IMR-90 (cell line): ENCODE measurements at places on chromosomes 1 and 21.

DNA sequence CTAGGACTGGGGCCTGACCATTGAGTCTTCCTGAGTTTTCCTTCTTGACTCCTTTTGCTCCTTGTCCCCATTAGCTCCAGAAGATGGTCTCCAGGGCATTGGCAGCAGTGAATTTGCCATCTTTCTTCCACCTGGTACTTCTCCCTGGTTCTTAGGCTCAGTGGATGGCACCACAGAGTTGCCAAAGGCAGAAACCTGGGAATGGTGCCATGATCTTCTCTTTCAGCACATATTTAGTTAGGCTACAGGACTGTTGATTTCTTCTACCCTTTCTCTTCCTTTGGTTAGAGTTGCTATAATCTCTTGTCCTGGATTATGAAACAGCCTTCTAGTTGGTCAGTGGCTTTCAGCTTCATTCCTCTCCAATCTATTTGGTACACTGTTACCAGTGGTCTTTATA is 6.2 kb downstream of the ZBTB40 start:
- DNase-seq = no peak

GRCh38 chr1:173779936-173780335 is 44.5 kb upstream of the DARS2 start:
- DNase-seq = no peak

DNA sequence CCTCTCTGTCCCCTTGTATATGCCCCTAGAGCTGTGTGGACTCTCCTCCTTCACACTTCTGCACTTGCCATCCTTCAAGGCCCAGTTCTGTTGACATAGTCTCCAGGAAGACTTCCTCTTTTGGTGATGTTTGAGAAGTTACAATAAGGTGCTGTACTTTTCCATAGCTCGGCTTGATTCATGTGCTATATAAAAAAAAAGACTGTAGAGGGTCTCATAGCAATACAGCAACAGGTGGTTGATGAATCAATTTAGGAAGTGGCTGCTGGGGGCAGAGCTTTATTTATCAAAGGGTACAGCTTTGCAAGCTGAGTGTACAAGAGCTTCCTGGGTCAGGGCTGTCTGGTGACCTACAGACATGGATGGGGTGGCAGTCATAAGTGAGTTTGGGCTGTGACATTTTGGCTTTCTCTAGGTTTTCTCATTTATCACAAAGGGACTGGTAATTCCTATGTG is 102.7 kb downstream of the RUNX1 start:
- no peak for DNase-seq

GRCh38 chr1:109984456-109985246 is at the start of gene AHCYL1:
AHCYL1 (plus strand) TSS chr1:109984765; CDS start chr1:109985053, 288 bp downstream.
- peak; percentile 99 for DNase-seq

GRCh38 chr1:94820936-94821335 is 779 bp downstream of the SLC44A3 start:
- no peak for DNase-seq

DNA sequence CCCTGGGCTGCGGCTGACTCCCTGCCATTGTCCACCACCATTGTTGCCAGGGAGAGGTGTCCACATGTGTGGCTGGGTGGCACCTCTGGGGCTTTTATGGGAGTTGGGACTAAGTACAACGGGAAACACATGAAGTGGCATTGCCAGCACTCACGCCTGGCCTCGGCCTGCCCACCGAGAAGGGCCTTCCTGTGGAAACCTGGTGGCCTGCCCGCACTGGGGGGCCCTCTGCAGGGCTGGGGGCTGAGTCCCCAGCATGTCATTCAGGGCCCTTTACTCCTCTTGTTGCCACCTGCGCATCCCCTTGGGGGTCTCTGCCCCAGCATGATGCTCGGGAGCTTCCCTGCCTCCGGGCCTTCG is 35.5 kb upstream of the RUNX3 start:
- no peak for DNase-seq

- DNase-seq = peak; percentile 21
Measured at GRCh38 chr1:63917571-63918417, 144.0 kb downstream of the ROR1 start.

DNA sequence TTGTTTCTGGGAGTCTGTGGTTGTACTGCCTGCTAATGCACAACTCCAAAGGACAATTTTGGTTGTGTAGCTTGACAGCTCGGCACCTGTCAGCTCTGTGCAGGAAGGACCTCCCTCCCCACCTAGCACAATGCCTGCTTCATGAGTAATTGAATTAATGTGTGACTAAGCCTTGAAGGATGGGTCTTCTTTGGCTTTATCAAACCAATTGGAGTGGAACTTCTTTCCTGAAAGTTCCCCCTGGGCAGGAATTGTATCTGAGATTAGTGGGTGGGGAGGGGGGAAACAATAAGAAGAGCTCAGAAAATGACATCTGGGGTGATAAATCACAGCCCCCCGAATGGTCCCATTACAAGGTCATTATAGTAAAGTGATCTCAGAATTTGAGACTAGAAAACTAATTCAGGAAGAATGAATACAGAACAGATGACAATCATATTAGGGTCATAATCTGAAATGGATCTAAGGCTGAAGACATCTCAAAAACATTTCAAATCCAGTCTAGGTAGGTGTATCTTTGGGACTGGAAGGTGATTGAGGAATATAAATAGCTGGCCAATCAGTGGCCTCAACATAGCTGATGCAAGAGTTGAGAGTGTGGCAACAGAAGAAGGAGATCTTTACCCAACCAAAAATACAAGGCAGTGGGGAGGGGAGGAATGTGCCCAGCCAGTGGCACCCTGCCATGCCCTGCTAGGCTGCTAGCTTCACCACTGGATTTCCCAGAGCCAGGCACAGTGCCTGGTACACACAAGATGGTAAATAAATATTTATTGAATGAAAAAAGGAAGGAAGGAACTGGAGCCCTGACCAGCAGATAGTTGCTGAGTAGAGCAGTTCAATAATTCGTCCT is 10.1 kb upstream of the SESN2 start:
- peak; percentile 70 for DNase-seq
